NCI-H187 treated with DMSO at 0.1 percent for 48 hours (cell line): ENCODE measurements at places on chromosomes 11 and 22.

DNA sequence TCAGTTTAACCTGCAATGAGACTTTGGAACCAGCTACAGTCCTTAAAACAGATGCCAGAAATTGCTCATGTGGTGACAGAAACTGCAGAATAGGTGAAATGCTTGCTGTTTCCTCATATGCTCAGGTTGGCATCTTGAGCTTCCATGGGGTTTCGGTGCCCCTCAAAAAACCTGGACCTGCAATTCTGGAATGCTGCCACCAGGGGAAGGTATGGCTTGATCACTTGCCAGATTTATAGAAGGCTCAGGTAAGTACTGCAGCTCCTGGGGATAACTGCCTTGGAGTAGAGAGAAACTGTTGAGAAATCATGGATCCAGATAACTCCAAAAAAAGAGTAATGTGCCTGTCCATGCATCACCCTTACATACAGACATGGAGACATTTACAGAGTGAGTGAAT, 113.0 kb downstream of the CTTN start:
- no peak for DNase-seq

- no peak for DNase-seq
These were observed 60.9 kb upstream of the PAX6 start for GRCh38 chr11:31872076-31872443.

DNA sequence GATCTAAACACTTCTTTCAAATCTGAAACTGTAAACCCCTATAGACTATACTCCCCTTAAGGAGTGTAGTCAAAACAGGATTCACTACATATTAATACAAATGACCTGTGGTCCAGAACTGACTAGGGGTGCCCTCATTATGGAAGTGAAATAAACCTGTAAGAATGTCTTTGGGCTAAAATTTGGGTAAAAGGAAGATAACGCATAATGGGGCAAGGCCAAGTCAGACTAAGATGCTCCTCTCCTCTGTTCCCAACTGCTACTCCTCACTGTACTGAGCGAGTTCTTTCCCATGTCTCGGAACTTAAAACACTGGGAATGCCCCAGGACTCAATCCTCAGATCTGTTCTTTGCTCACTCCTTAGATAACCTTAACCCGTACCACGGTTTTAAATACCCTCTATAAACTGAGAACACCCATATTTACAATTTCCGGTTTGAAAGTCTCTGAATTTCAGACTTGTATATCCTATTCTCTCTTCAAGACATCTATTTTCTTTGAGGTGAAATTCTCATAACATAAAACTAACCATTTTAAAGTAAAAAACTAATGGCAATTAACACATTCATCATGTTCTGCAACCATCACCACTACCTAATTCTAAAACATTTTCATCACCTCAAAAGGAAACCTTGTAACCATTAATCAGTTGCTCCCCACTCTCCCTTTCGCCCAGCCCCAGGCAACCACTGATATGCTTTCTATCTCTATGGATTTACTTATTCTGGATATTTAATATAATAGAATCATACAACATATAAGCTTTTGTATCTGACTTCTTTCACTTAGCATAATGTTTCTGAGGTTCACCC, 4.0 kb downstream of the THAP12 start:
- no peak for DNase-seq

DNA sequence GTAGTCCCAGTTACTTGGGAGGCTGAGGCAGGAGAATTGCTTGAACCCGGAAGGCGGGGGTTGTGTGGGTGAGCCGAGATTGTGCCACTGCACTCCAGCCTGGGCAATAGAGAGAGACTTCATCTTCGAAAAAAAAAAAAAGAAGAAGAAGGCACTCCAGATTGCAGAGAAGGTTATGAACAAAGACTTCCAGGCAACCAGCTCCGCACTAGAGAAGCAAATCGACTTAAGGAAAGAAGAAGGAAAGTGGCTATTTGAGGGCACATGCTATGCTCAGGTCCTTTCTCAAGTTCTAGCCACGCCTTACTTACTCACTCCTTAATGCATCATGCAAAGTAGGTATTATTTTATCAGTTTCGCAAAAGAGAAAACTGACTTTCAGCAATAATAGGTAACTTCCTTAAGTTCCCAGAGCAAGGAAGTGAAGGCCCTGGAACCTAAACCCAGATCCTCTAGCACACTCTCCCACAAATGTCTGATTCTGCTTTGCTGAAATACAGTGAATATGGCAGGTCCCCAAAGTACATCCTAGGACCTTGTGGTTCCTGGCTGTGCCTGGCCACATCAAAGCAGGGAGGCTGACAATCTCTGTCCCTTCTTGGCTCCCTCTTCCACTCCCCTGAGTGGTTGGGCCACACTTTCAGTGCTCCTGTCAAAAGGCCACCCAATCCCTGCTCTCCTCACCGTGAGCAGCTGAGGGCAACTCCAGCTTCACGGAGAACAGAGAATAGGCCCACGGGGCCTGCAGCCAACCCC, 14.2 kb downstream of the CD3E start:
- no peak for DNase-seq

DNA sequence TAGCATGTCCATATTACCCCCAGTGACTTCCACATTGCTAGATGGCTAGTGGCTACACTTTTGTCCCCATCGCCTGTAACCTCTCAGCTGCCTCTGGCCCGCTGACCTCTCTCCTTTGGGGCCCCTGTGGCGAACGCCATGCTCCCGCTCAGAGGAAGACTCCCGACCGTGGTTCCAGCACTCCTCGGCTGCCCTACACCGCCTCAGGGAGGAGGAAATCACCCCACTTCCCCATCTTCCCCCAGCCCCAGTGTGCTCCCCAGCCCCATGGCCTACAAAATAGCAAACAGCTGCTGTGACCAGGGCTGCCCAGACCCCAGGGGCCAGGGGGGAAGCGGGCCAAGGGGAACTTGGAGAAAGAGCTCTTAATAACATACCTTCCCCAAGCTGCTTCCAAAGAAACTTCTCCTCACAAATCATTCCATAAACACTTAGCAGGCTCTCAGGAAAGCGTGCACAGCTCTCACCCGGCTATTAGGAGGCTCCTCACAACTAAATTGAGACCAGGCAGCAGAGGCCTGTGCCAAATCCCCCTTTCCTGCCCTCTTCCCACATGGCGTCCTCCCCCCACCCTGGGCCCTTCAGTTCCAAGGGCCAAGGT, 63.5 kb upstream of the WNT11 start:
- DNase-seq: no peak

GRCh38 chr11:71305451-71306125, 53.2 kb upstream of the SHANK2 start:
- no peak for DNase-seq

GRCh38 chr11:120208777-120209176, 2.1 kb upstream of the OAF start:
- no peak for DNase-seq

DNA sequence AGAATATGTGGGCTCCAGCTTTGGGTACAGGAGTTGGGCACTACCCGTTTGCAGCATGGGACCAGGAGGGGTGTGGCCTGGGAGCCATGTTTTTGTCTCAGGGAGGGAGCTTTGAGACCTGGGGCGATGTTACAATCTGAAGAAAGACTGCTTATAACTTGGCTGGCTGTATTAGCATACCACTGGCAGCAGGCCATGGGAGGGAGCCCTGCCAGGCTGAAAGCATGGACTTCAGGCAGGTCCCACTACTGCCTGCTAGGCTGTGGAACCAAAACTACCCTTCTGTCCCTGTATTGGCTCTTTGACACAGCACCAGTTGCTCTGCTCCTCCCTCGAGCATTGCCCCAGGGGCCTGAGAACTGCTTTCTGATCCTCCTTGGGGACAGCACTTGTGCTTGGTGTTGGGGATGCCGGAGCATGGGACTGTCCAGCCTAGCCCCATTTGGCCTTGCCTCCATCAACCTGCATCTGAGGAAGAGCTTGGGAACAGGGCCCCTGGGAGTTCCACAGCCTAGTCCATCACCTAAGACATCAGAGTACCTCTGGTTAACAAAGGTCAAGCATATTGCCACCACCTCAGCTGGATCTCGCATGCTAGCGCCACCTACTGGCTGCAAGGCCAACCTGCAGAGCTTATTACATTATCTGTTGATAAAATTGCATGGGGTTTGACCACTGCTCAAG, 217.4 kb downstream of the SBF2 start:
- no peak for DNase-seq

DNA sequence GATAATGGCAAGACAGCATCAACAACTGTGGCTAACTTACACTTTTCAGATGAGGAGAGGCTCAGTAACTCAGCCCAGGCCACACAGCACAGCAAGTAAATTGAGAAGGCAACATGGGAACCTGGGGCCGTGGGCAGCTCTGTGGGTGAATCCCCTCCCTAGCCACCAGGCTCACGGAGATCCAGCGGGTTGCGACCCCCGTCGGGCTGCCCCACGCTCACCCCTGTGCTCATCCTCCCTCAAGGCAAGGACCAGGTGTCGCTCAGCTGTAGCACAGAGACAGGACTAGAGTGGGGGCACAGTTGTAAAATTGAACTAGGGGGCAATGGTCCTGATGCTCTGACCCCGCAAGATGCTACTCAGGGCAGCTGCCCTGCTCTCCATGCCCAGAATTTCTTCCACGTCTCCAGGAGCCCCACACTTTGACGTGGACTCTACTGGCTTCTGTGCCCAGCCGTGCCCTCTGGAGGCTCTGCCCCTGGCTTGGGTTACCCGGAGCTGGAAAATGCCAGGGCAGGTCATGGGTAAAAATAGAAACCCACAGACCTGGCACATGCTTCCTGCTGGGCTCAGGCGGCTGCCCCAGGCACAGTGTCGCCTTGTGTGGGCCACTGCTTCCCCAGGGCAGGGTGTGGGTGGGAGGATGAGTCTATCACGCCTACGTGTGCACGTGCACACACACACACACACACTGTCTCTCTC, 9.0 kb downstream of the TUBA8 start:
- no peak for DNase-seq

GRCh38 chr11:26537341-26537740, 34.7 kb downstream of the MUC15 start:
- DNase-seq: no peak

GRCh38 chr11:4393858-4394223, 339 bp upstream of the TRIM21 start:
- DNase-seq: no peak

DNA sequence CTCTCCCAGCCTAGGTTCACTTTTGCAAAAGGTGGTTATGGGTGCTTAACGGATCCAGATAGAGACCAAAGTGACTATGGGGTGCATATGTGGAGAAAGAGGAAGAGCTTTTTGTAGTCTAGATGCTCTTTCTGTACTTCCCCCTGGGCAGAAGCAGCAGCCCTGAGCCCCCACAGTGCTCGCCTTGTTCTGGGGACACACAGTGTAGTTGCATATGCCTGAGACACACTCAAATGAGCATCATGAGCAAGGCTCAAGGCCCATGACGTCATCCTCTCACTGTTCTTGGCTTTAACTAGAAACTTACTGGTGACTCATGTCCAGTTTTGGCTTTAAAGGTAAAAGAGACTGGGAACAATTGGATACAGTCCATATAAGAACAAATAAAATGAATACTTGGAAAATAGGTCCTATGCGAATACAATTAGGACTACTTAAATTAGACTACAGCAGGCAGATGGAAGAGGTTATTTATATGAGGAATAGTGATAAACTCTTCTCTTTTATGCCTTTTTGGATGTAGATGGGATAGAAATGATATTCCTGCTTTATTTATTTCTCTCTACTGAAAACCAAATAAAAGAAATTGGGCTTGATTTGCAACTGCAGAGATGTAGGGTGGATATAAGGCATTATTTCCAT, 20.1 kb upstream of the PEX26 start:
- no peak for DNase-seq

GRCh38 chr11:65486570-65487466, 12.0 kb upstream of the MALAT1 start:
- no peak for DNase-seq
